Activated B cell treated with CpG ODN at 0.5 μM for 24 hours (primary cell): ENCODE measurements at places on chromosomes 13 and 19.

DNA sequence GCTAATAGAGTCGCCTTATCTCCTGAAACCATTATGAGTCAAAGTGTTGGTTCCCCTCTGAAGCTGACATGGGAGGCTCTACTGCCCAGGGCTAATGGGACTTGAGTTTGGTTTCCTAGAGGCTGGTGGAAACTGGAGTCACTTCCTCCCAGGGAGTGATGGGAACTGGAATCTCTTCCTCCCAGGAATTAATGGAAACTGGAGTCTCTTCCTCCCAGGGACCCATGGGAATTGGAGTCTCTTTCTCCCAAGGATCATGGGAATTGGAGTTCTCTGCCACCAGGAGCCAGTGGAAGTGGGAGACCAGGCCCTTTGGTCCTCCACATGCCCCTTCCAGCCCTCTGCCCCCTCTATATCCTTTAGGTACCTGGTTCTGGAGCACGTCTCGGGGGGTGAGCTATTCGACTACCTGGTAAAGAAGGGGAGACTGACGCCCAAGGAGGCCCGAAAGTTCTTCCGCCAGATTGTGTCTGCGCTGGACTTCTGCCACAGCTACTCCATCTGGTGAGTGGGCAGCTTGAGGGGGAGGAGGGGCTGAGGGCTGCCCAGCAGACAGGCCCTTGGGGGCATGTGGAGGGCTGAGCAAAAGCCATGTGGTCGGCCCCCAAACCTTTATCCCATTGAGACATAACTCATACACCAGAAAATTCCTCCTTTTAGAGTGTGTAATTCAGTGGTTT is 5.5 kb downstream of the BRSK1 start:
- DNase-seq, result no peak
- no peaks in the 10 kb centered on the region for H3K36me3 ChIP-seq
- H3K27me3 ChIP-seq, result no peaks in the 10 kb centered on the region
- H3K27ac ChIP-seq, result no peak overlapping the region

- H3K4me3 ChIP-seq, result no peak overlapping the region
- no peaks in the 10 kb centered on the region for H3K4me1 ChIP-seq
- H3K36me3 ChIP-seq, result no peaks in the 10 kb centered on the region
Observed at GRCh38 chr19:35977446-35978222, 17.4 kb upstream of the SDHAF1 start.

DNA sequence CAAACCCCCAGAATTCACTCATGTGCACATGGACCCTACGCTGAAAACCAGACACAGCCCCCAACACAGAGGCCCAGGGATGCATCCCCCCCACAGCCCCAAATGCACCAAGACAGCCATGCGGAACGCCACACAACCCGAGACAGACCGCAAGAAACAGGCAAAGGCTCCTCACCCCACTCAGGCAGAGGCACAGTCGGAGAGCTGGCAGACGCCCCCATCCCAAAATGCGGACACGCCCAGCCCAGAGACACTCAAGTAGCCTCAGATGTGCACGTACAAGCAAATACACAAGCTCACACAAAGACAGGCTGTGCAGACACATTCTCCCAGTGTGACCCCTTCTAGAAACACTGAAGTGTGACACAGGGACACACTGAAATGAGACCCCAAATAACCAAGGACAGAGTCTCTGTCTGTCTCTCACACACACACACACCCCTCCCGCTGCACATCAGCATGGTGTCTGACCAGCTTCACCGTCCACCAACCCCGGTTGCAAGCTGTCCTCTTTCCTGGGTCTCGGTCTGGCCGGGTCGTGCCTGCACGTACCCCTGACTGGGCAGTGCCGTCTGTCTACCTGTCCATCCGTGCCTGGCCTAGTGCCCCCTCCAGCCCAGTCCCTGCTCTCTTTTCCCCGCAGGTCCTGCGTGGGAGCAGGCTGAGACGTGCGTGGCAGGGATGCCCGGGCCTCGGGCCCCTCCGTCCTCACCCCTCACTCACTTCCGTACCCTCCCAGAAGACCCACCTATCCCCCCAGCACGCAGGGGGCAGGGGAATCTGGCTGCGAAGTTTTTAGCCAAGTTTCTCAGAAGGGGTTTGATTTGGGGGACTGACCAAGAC is 16.1 kb downstream of the ERFL start:
- H3K27me3 ChIP-seq, result peaks cover 18% of the 10 kb centered on the region
- H3K27ac ChIP-seq, result no peak overlapping the region
- peaks cover 6% of the 10 kb centered on the region for H3K36me3 ChIP-seq

GRCh38 chr19:34269968-34270621 is 15.7 kb downstream of the GARRE1 start:
- no peaks in the 10 kb centered on the region for H3K27me3 ChIP-seq
- peaks cover 16% of the 10 kb centered on the region for H3K36me3 ChIP-seq
- peak overlapping the region; percentile 77 for H3K4me3 ChIP-seq
- peak; percentile 47 for DNase-seq
- peak overlapping the region; percentile 95 for H3K27ac ChIP-seq
- H3K4me1 ChIP-seq, result peaks cover 85% of the 10 kb centered on the region

- peak overlapping the region; percentile 92 for H3K4me3 ChIP-seq
- DNase-seq, result no peak
- H3K4me1 ChIP-seq, result peaks cover 7% of the 10 kb centered on the region
- H3K27ac ChIP-seq, result peak overlapping the region; percentile 70
- H3K36me3 ChIP-seq, result peaks cover 4% of the 10 kb centered on the region
Observed at GRCh38 chr19:21463449-21464105, 41.8 kb upstream of the ZNF429 start.

- no peak overlapping the region for H3K4me3 ChIP-seq
- H3K27ac ChIP-seq, result no peak overlapping the region
- peaks cover 66% of the 10 kb centered on the region for H3K36me3 ChIP-seq
- DNase-seq, result peak; percentile 61
- H3K4me1 ChIP-seq, result peaks cover 3% of the 10 kb centered on the region
- no peaks in the 10 kb centered on the region for H3K27me3 ChIP-seq
Observed at GRCh38 chr19:11446652-11447301, 11.3 kb downstream of the PRKCSH start.

- peaks cover 7% of the 10 kb centered on the region for H3K27me3 ChIP-seq
- DNase-seq, result no peak
- H3K27ac ChIP-seq, result no peak overlapping the region
- no peak overlapping the region for H3K4me3 ChIP-seq
Observed at GRCh38 chr13:77902319-77902963, 16.2 kb downstream of the EDNRB start.

DNA sequence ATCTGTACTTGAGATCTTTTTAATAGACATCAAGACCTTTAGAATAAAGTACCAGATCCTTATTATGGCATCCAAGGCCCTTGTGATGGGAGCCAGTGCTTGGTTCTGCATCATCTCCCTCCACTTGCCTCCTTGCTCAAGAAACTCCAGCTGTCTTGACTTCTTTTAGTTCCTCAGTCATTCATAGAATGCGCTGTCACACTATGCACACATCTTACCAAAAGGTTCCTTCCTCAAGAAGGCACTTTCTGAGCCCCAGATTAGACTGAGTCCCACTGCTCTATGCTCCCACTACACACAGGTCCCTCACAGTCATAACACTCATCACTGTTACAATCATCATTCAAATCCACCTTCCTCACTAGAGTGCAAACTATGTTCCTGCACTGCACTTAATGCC is 57.8 kb upstream of the ITM2B start:
- H3K4me3 ChIP-seq, result no peak overlapping the region
- no peaks in the 10 kb centered on the region for H3K36me3 ChIP-seq
- H3K4me1 ChIP-seq, result peaks cover 7% of the 10 kb centered on the region
- no peak for DNase-seq
- H3K27ac ChIP-seq, result no peak overlapping the region

GRCh38 chr19:53461866-53462265 is 5.7 kb upstream of the ZNF813 start:
- peaks cover 19% of the 10 kb centered on the region for H3K27me3 ChIP-seq
- no peak overlapping the region for H3K27ac ChIP-seq
- H3K4me1 ChIP-seq, result peaks cover 10% of the 10 kb centered on the region
- H3K36me3 ChIP-seq, result peaks cover 27% of the 10 kb centered on the region

- H3K4me3 ChIP-seq, result no peak overlapping the region
- no peak for DNase-seq
- no peaks in the 10 kb centered on the region for H3K27me3 ChIP-seq
- H3K27ac ChIP-seq, result no peak overlapping the region
Observed at GRCh38 chr13:25329706-25330105, 28.3 kb downstream of the NUP58 start.

- no peaks in the 10 kb centered on the region for H3K36me3 ChIP-seq
- no peak overlapping the region for H3K27ac ChIP-seq
- no peak for DNase-seq
- H3K4me1 ChIP-seq, result no peaks in the 10 kb centered on the region
Observed at GRCh38 chr19:30476997-30477396, 104.8 kb downstream of the ZNF536 start.

GRCh38 chr13:110187641-110188161 is 119.3 kb downstream of the COL4A1 start:
- H3K27me3 ChIP-seq, result peaks cover 5% of the 10 kb centered on the region
- no peaks in the 10 kb centered on the region for H3K4me1 ChIP-seq
- no peak for DNase-seq
- no peak overlapping the region for H3K4me3 ChIP-seq

GRCh38 chr13:40192452-40192851 is 474.0 kb downstream of the FOXO1 start:
- no peak for DNase-seq
- no peak overlapping the region for H3K4me3 ChIP-seq
- no peak overlapping the region for H3K27ac ChIP-seq
- no peaks in the 10 kb centered on the region for H3K27me3 ChIP-seq

DNA sequence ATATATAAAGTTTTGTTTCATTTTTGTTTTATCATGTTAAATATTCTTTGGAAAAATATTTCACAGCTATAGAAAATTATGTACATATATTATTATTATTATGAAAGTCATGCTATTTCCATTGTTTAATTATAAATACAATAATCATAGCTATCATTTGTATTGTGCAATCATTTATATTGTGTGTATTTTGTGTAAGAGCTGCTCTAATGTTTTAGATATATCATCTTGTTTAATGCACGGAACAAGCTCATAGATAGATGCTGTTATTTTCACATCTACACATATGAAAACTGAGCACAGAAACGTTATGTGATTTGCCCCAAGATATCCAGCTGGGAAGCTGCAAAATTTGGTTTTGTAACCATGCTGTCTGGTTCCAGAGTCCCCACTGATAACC is 111.6 kb downstream of the GPC5 start:
- no peak overlapping the region for H3K4me3 ChIP-seq
- no peak overlapping the region for H3K27ac ChIP-seq
- no peaks in the 10 kb centered on the region for H3K36me3 ChIP-seq
- H3K27me3 ChIP-seq, result no peaks in the 10 kb centered on the region
- no peaks in the 10 kb centered on the region for H3K4me1 ChIP-seq

GRCh38 chr13:46374710-46375109 is 12.3 kb downstream of the RUBCNL start:
- peak overlapping the region; percentile 95 for H3K27ac ChIP-seq
- H3K36me3 ChIP-seq, result peaks cover 81% of the 10 kb centered on the region
- no peaks in the 10 kb centered on the region for H3K27me3 ChIP-seq
- H3K4me1 ChIP-seq, result peaks cover 97% of the 10 kb centered on the region

- DNase-seq, result no peak
- peaks cover 16% of the 10 kb centered on the region for H3K27me3 ChIP-seq
- H3K4me1 ChIP-seq, result peaks cover 3% of the 10 kb centered on the region
- H3K27ac ChIP-seq, result no peak overlapping the region
- no peak overlapping the region for H3K4me3 ChIP-seq
Observed at GRCh38 chr13:111460548-111461444, 140.4 kb downstream of the TEX29 start.

GRCh38 chr19:38346837-38347236 is 11.2 kb downstream of the CATSPERG start:
- H3K27ac ChIP-seq, result no peak overlapping the region
- H3K36me3 ChIP-seq, result peaks cover 3% of the 10 kb centered on the region
- no peak for DNase-seq
- no peaks in the 10 kb centered on the region for H3K4me1 ChIP-seq
- H3K4me3 ChIP-seq, result no peak overlapping the region
